NCI-H1436 treated with DMSO at 0.1 percent for 48 hours (cell line): ENCODE measurements at places on chromosomes 13 and 19.

DNA sequence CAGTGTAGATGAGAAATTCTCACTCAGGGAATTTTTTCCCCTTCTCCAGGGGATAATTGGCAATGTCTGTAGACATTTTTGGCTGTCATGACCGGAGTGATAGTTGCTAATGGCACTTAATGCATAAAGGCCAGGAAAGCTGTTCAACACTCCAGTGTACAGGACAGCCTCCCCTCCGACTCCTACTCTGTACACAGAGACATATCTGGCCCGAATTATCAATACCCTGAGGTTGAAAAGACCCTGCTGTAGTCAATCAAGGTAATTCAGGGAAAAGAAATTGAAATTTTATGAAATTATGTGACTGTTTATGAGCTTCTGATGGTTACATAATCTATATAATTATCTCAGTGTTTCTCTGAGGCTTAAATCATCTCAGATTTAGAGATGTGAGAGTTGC lies 720.7 kb downstream of the OLFM4 start:
- DNase-seq: no peak

GRCh38 chr19:17078920-17079709 lies 3.5 kb downstream of the MYO9B start:
- no peak for DNase-seq

- DNase-seq: no peak
Measured at GRCh38 chr19:34960103-34960805, 3.8 kb downstream of the ZNF792 start.

DNA sequence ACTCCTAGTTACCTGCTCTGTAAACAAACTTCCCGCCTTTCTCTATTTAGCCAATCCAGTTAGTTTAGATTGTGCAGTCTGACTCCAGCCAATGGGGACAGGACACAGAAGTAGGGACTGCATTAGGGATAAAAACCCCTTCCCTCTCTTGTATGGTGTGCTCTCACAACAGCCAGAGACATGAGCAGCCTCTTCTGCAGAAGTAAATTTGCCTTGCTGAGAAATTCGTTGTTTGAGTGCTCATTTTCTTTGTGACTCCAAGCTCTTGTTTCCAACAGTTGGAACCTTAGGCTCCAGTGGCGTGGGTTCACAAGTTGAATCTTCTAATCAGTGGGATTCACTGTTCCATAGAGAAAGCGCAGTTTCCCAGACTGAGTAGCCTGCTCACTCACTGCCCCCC lies 66.1 kb downstream of the ZNF93 start:
- DNase-seq: no peak

DNA sequence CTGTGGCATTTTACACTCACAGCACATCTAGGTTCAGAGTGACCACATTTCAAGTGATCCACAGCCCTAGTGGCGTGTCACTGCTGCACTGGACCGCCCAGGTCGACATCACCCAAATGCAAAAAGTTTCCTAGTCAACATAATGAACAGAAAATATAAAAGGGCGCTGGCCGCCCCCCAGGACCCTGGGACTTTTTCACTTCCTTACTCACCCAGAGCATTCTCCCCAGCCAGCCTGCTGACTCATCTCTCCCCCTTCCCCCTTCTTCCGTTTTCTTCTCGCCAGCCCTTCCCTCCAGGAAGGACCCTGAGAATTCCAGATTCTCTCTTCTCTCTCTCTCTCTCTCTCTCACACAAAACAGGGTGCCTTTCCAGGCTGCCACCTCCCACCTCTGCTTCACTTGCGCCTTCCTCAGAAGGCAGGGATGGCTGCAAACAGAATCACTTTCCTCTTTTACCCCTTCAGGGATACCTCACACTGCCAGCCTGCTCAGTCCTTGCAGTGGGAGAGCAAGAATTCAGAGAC lies 21.0 kb upstream of the GRWD1 start:
- DNase-seq: no peak

- DNase-seq: no peak
Measured at GRCh38 chr13:98746968-98747367, 5.5 kb downstream of the SLC15A1 start.

- no peak for DNase-seq
Measured at GRCh38 chr19:58558066-58558622, at the start of gene UBE2M. TSS of gene UBE2M (minus strand) at chr19:58558611. CDS start at chr19:58558381, 230 bp downstream.

GRCh38 chr13:41696163-41697003 lies 239.0 kb downstream of the RGCC start:
- no peak for DNase-seq

DNA sequence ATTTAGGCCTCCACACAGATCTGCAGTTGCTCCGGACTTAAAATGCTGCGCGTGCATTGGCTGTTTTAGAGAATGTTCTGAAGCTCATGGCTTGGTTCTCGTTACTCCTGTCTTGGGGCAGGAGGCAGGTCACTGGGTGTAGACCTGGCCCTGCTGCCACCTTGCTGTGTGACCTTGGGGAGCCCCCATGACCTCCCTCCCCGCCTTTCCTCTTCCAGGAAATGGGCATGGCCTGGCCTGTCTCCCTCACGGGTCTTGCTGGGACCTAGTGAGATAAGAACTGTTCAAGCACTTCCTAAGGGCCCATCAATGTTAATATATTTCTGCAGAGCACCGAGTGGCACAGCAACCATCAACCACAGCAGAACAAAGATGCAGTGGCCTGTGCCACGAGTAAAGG lies 49.4 kb downstream of the KLF2 start:
- DNase-seq: no peak

GRCh38 chr13:40920826-40921225 lies 98.3 kb downstream of the ELF1 start:
- DNase-seq: no peak

DNA sequence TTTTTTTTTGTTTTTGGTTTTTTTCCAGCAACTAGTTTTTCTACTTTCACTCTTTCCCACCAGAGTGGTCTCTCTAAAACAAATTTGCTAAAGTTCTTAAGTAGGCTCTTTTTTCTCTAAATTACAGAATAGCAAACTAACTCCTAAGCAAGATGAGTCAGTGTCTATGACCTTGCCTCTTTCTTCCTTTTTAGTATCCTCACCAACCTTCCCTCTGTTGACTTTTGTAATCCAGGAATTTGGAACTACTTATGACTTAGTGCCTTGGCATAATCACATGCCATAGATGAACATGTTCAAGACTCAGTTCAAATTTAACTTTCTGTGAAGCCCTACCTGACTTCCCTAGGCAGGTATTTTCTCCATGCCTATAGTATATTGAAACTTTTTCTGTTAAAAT lies 32.3 kb upstream of the AKAP11 start:
- no peak for DNase-seq

DNA sequence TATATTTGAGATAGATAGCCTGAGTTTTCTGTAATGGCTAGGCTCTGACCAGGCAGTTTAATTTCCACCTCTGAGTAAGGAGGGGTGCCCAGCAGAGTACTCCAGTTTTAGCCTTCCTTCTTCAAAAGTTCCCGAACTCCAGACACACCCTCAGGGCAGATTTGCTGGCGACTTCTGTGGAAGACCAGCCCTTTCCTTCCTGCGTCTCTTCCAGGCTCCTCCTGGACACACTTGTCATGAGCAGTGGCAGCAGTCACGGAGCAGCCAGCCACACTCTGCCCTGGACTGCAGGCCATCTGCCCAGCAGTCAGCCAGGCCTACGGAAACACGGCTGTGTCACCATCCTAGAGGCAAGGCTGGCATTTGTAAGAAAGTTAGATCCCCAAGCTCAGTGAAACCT lies 6.6 kb upstream of the FLT1 start:
- no peak for DNase-seq

DNA sequence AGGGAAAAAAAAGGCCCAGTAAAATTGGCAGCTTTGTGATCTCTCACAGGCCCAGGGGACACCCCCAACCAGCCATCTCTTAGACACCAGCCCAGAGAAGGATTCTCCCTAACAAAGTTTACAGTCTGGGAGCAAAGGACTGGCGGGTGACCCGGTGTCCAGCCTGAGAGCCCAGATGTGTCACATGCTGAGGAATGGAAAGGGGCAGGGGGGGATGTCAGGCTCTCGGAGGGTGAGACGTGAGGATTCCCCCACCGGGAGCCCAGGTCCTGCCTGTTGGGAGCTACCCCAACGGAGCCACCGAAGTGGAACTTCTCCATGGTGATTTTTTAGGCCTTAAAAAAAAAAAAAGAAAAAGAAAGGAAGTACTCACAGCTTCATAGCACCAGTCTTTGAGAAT lies 4.8 kb upstream of the CTXN1 start:
- no peak for DNase-seq

DNA sequence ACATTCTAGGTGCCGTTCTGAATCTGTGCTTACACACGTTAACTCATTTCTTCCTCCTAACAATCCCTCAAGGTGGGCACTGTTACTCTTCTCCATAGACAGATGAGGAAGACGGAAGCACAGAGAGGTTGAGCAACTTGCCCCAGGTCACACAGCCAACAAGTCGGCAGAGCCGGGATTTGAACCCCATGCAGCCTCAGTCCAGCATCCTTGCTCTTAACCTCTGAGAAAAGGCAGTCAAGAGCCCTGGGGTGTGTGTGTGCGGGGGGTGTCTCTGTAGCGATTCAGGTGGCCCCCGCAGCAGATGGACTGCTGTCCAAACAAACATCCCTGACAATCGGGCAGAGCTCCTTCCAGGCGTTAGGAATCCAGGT lies 6.3 kb downstream of the PTPRS start:
- DNase-seq: no peak

- DNase-seq: no peak
Measured at GRCh38 chr19:38395381-38396114, 7.1 kb downstream of the SPRED3 start.

- no peak for DNase-seq
Measured at GRCh38 chr19:35843676-35844481, 8.4 kb downstream of the NPHS1 start.

GRCh38 chr13:29905845-29906244 lies 55.4 kb upstream of the UBL3 start:
- DNase-seq: no peak

GRCh38 chr13:27619093-27619727 lies 1.1 kb downstream of the LNX2 start:
- DNase-seq: no peak

DNA sequence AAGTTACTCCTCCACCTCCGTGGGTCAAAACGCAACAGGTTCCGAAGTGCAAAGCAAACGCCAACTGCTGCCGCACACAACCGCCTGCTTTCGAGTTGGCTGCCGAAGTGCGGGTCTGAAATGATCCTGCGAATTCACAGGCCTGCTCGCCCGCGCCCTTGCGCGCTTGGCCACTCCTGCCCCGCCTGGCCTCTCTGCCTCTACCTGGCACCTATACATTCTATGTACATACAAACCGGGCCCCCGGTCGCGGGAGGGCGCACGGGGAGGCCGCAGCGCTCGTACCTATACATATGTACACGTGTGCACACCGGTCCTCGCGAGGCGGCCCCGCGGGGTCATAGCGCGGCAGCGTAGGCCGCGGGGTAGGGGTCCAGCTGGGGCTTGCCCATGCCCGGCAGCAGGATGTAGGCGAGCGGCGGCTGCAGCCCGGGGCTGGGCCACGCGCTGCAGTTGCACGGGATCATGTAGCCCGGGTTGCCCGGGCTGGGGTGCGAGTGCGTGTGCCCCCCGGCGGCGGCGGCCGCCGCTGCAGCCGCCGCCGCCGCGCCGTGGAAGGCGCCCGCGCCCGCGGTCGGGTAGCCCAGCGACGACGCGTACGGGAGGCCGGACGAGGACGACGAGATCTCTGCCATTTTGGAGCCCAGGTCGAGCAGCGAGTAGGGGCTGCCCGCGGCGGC lies 1.3 kb downstream of the SOX21 start:
- no peak for DNase-seq

- DNase-seq: no peak
Measured at GRCh38 chr13:73995736-73996135, 138.5 kb downstream of the KLF12 start.

- no peak for DNase-seq
Measured at GRCh38 chr13:29436721-29437280, 158.7 kb downstream of the SLC7A1 start.

GRCh38 chr13:111184458-111185401 lies 69.6 kb downstream of the ARHGEF7 start:
- no peak for DNase-seq

DNA sequence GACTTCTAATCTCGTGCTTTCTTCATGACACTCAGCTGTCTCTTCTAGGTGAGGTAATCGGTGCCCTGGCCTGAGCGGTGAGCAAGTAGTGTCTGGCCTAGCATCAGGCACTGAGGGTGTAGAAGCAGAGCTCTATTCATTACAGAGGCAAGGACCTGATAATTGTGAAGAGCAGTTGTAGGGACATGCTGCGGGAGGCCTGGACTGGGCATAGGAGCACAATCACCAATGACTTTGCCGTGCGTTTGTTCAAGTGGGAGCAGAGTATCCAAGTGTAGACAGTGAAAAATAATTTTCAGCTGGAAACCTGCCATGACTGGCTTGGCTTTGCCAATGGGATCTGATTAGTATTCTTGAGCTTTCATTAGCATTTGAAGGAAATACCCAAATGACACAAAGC lies 32.1 kb upstream of the DCLK1 start:
- no peak for DNase-seq

- DNase-seq: no peak
Measured at GRCh38 chr13:75669706-75670105, 33.6 kb downstream of the LMO7 start.

GRCh38 chr13:113591750-113592149 lies 7.2 kb downstream of the TFDP1 start:
- DNase-seq: no peak

DNA sequence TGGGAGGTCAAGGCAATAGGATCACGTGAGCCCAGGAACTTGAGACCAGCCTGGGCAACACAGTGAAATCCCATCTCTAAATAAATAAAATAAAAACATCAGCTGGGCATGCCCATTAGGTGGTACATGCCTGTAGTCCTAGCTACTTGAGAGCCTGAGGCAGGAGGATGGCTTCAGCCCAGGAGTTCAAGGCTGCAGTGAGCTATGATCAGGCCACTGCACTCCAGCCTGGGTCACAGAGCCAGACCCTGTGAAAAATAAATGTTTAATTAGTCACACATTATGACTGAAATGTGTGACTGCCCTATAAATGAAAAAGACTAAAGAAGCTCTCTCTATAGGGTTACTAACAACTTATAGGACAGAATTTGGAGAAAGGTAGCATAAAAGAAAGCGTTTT lies 37.7 kb downstream of the USP12 start:
- DNase-seq: no peak

DNA sequence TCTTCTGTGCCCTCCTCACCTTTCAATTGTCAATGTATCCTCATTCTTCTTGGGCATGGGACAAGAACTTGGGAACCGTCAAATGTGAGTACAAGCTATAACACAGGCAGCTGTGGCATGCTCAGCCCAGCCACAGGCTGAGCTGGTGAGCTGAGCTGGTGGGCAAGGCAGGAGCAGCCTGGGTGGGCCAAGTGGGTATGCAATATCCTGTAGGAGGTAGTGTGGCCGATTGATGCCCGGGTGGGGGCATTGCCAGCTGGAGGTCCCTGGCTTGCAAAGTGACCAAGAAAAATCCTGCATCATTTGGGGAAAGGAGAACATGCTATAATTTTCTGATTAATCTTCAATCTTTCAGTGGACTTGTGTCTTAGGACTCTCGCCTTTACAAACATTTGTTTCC lies 507.2 kb upstream of the SLC10A2 start:
- DNase-seq: no peak

GRCh38 chr13:21826214-21827015 lies 155.5 kb downstream of the FGF9 start:
- no peak for DNase-seq

GRCh38 chr13:77388944-77389624 lies 62.2 kb upstream of the MYCBP2 start:
- DNase-seq: no peak
